ENCODE measurements at places on chromosomes 4 and X. TPM values are rescaled to one million over a fixed set of nuclear protein-coding genes. Genes with fewer than 3 reads are reported as not detected.

GRCh38 chr4:170446782-170447181, 357.0 kb upstream of the AADAT start:
- DNase-seq = no peak

Gene CRMP1
- total RNA-seq = 37.7 TPM

DNA sequence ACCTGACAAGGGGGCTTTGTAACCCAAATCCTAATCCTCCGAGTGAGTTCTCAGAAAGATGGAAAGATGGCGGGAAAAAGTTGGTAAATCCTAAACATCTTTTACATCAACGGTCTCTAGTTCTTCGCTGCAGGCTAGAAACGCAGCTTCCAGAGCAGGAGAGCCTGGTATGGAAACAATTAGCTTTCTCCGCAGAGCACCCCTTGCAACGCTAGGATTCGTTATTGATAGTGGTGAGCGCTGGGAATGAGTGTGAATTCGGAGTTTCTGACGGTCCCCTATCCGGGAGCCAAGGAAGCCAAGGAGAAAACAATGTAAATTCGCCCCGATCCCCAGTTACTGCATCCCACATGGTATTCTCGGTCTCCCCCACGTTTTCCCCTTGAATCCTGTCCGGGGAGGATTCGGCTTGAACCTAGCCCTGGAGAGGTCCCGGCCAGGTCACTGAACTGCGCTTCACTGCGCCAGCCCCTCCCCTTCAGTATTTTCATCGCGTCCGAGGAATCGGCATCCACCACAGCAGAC, 4.7 kb upstream of the NEUROG2 start:
- no peak for DNase-seq

Gene ADGRL3
- total RNA-seq = not detected

Gene SRPX2
- total RNA-seq = 24.5 TPM

Gene NOX1
- not detected for total RNA-seq

GRCh38 chrX:131729295-131729694, 185.4 kb downstream of the OR13H1 start:
- DNase-seq = peak; percentile 74

GRCh38 chrX:155998116-155998515, 620 bp downstream of the IL9R start:
- no peak for DNase-seq

Gene ERCC6L
- 13.1 TPM for total RNA-seq

DNA sequence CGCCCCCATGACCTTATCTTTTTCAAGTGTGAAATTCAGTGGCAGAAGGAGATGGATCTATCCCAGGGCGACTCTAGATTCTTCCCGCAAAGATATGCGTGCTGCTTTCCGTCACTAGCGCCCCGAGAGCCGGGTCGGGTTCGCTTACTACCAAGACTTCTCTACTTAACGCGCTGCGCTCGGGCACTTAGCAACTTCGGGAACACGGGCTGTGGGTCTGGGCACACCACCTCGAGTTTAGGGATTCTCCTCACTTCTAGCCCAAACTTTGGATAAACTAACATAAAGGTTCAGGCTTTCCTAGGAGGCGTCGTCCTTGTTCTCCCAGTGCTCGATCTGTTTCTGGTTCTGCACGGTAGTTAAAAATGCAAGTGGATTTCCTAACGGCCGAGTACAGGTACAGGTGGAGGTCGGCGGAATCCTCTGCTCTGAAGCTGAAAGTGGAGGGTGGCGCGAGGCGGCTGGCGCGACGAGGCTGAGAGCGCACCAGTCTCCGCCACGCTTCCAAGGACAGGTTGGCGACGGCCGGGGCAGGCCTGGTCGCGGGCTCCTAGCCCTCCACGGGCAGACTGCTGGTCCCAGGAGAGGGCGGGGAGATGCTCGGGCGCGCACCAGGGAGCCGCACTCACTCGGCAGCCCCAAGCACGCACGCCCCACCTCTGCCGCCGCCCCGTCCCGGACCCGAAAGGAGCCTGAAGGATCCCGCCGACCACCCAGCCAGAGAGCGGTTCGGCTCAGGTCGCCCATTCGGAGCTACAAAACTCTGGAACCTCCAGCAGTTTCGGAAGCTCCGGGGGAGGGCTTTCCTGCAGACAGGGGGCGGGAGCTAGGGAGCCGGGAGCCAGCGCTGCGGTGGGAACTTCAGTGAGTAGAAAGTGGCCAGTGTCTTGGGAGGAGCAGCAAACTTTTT, 100.8 kb upstream of the TENM3 start:
- no peak for DNase-seq

GRCh38 chr4:151426513-151426912, 17.5 kb downstream of the FHIP1A start:
- DNase-seq = no peak

- DNase-seq = no peak
Measured at GRCh38 chr4:89427782-89428181, 120.2 kb upstream of the GPRIN3 start.

DNA sequence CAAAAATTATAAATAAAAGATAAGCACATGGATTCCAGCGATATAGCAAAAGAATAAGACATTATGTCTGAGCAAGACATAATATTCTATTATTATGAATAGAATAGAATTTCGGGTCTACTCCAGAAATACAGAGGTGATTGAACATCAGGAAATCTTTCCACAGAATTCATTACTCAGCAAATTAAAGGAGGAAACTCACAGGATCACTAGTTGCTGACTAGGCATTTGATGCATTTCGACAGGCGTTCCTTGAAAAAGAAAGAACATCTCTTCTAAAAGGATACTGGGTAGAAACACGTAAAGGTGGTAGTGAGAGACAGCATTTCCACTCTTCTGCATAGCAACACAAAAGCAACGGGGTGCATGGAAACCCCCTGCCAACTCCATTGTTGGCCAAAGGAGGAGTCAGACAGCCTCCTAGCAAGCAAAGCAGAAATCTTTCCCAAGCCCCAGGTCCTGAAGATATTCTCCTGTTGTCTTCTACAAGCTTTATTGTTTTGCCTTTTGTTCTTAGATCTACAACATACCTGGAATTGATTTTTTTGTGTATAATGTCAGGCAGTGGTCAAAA, 14.3 kb upstream of the PDZD4 start:
- no peak for DNase-seq

Gene SPANXN4
- not detected for total RNA-seq

GRCh38 chr4:105670684-105671083, 37.8 kb downstream of the INTS12 start:
- DNase-seq = no peak

Gene TMSB15A
- 105 TPM for total RNA-seq

DNA sequence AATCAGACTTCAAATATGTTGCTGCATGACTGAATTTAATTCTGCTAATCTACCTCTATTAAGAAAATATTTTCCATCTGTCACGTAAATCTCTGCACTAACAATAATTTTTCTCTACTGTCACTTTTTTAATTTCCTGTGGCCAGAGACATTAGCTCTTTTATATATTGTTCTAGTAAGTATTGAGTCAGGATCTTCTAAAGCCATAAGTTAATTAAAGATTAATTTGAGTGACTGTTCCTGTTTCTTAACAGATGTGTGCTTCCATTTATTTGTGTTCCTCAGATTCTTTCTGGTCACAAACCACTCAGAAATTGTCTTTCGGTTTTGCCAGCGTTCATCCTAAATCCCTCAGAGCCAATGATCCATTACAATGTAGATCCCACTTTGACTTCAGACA, 2.4 kb upstream of the SMR3B start:
- DNase-seq = no peak

DNA sequence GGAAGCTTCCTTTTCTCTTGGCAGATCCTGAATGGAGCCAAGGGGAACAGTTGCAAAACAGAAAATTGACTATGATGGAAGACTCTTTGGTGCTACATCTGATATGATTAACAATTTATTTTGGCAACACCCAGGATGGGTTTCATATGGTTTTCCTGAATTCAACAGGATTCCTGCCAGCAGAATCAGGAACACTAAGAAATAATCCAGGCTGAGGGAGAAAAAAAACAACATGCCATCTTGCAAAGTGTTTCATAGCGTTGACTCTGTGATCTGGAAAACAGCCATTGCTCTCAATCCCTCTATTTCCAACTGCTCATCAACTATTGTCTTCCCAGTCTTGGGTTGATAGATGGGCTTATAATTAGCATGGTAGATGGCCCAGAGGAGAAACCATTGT, 303.8 kb upstream of the KLF3 start:
- no peak for DNase-seq

Gene BRS3
- not detected for total RNA-seq

Gene RHOXF2
- not detected for total RNA-seq

DNA sequence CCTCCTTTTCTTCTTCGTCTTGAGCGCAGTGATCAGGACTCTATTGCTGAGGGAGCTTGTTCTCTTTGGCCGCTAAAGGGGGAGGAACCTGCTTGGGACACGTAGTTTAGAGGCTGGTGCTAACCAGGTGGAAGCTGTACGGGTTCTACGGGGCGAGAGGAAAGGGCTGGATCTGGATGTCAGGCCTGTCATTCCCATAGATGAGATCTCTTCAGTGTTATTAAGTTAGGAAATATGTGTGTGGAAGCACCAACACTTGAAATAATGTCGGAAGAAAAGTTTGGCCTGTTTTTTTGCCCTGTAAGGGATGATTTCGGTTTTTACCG, 643 bp downstream of the SRP72 start:
- peak; percentile 31 for DNase-seq

Gene XAGE2
- total RNA-seq = not detected

Gene IQSEC2
- 11.9 TPM for total RNA-seq

GRCh38 chr4:83266689-83267088, 17.9 kb downstream of the COQ2 start:
- no peak for DNase-seq

- peak; percentile 52 for DNase-seq
Measured at GRCh38 chr4:98448908-98449307, 187.7 kb downstream of the RAP1GDS1 start.

GRCh38 chr4:26137288-26137687, 183.5 kb upstream of the RBPJ start:
- DNase-seq = no peak

Gene PRSS12
- 12.2 TPM for total RNA-seq

DNA sequence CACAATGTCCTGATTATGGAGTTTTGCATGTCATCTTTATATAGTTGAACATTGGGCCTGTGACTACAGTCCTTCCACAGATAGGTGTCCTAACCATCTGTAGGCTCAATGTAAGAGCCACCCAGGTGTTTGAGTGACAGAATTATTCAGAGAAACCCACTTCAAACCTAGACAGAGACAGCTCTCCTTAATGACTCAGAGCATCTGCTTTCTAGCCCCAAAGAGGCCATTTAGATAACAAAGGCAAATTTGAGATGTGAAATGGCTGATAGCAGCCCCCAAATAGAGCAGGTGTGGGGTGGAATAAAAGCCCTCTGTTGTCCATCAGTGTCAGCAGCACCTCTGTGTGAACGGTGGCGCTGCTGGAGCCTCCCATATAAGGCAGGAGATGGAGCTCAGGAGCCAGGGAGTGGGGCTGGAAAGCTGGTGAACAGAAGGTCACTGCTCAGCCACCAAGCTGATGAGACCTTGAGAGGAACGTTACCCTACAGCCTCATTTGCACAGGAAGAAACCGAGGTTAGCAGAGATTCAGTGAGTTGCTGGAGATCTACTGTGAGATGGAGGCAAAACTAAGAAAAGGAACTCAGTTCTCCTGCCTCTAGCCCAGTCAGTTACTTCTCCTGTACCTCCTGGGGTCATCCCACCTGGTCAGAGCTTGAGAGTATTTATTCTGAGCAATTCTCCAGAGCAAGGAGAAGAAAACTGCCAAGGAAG, 153.3 kb upstream of the LNX1 start:
- DNase-seq = no peak

GRCh38 chrX:57453901-57454300, 137.9 kb upstream of the ZXDB start:
- DNase-seq = no peak

Gene MAGEE1
- total RNA-seq = 1.5 TPM

Gene ZNF185
- total RNA-seq = 0.62 TPM

GRCh38 chrX:151981129-151981528, 6.7 kb upstream of the GABRE start:
- DNase-seq = no peak

Gene SOWAHB
- total RNA-seq = 0.04 TPM

DNA sequence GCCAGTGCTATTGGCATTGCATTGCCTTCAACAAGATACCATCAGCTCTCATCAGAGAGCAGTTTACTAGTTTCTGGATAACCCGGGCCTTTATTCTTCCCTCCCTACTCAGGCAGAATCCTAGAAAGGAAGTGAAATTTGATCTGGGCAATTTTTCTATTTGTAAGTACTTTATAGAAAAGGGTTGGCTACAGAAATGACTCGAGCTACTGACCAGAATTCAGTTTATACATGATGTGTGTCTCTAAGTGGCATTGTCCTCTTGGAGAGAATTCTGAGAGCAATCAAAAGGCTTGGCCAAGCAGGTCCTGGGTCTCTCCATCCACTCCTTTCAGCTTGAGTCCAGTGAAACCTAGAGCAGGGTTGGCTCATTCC, 192.7 kb upstream of the LEF1 start:
- DNase-seq = no peak

- DNase-seq = no peak
Measured at GRCh38 chrX:104130808-104131207, 18.5 kb downstream of the ZCCHC18 start.

DNA sequence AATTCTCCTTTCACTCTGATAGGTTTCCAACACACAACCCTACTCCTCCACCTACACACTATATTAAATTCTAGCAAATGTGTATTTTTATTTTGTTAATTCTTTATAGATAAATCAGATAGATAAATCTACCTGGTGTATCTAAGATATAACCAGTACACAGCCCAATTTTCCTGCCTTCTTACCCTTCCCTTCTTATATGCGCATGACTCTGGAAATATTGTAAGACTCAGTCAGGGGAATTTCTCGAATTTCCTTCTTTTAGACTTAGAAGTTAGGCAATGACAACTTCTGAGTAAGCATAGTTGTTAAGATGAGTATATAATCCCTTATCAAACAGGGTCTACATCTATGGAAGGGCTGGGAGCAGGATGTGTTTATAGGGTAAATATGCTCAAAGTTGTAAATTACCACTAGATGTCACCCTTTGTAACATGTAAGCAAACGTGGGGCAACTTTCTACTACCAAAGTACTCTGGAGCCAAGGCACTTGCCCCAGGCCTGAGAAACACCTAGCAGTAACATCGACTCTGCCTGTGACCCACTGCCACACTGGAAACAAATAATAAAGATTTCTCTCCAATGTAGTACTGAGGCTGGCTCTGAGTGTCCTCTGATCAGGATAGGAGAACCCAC, 444.7 kb downstream of the IQCM start:
- DNase-seq = peak; percentile 75

DNA sequence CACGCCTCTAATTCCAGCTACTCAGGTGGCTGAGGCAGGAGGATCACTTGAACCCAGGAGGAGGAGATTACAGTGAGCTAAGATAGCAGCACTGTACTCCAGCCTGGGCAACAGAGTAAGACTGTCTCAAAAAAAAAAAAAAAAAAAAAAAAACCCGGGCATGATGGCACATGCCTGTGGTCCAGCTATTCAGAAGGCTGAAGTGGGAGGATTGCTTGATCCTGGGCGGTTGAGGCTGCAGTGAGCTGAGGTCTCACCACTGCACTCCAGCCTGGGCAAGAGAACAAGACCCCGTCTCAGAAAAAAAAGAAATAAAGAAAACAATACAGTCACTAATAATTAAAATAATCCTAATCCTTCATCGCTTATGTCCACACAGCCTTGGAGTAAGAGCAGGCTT, 68.1 kb downstream of the APBB2 start:
- DNase-seq = no peak

Gene SGMS2
- 51.1 TPM for total RNA-seq

GRCh38 chr4:126591583-126591982, 1041.2 kb upstream of the INTU start:
- DNase-seq = no peak

GRCh38 chr4:97016186-97016907, 1126.9 kb downstream of the STPG2 start:
- no peak for DNase-seq

- no peak for DNase-seq
Measured at GRCh38 chr4:57342411-57342810, 232.2 kb upstream of the IGFBP7 start.

Gene UGT2B17
- total RNA-seq = not detected

GRCh38 chr4:8913858-8914460, 42.3 kb upstream of the HMX1 start:
- peak; percentile 3 for DNase-seq

All from H4 (cell line).